ENCODE measurements at places on chromosomes 7 and 10.

DNA sequence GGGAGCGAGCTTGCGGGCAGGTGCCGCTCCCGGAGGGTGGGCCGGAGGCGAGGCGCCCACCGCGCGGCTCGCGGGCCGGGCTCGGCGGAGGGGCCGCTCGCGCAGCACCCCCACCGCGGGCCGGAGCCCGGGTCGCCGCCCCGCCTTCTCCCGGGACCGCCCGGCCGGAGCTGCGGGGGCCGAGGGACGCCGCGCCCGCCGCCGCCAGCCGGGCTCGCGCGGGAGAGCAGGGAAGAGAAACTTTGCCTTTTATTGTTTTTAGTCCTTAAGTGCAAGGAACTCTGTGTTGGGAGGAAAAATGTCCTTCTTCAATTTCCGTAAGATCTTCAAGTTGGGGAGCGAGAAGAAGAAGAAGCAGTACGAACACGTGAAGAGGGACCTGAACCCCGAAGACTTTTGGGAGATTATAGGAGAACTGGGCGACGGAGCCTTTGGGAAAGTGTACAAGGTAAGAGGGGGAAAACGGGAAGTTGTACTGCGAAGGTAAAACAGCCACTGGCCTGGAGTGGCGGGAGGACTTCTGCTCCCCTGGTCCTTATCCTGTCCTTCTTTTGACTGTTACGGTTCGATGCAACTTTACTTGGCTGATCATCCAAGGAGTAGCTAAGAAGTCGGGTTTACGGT lies 620 bp downstream of the SLK start:
- DNase-seq = no peak

GRCh38 chr7:30322271-30323005 lies 38.0 kb downstream of the ZNRF2 start:
- no peak for DNase-seq

GRCh38 chr7:83248000-83248399 lies 85.3 kb upstream of the PCLO start:
- DNase-seq = no peak

DNA sequence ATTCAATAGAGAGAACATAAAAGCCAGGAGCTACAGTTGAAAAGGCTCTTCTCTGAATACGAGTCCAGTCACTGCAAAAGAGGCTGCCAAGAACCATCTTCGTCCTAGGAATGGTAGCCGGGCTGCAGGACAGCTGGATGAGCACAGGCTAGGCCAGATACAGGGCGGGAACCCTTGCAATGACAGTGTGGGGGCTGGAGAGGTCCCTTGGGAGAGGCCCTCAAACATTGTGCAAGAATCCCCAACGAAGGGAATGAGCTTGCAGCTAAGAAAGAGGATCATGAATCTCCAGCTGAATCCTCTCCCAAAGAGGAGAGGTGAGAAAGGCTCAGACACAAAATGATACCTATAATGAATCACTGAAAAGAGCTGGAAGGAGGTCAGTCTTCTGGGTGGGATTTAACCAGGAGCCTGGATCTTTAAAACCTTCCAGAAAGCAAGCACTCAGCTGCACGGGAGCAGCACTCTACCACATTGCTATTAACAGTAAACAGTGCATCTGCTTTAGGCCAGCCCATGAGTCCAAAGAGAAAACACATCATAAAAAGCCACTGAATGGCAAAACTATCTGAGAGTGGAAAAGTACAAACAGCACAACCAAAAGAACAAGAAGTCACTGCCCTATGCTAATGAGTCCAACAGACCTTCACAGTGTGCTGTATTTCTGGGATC lies 287.9 kb downstream of the TNS3 start:
- no peak for DNase-seq

DNA sequence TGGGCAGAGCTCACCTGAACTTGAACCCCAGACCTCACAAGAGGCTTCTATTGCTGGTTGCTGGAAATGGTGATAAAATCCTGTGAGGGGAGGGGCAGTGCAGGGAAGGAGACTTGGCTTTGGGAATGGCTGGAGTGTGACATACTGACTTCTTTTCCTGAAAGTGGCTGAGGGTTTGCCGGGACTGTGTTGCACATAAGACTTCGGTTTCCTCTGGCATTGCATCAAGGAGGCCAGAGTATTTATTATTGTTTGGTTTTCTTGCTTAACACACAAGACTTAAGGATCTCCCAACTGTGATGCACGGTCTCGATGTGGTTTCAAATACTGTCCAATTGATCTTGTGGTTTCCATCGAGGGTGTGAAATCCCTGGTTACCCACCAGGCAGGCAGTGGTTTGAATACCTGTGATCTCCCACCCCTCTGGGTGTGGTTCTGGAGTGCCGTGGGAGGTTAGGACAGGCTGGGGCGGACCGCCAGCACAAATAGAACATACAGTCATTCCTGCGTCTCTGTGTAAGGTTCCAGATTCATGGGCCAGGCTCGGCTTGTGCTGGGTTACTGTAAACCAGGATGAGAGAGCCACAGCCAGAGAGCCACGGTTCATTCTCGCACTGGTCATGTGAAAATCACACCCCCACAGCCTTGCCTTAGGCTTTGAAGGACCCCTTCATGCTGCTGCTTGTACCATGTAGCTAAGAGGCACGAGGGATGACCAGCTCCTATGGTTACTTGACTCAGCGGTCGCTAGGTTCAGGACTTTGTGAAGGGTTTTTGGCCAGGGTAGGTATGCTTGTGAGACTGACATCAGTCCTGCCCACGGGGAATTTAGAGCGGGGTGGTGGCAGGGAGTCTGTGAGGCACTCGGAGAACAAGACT lies 39.2 kb downstream of the WBP1L start:
- no peak for DNase-seq

DNA sequence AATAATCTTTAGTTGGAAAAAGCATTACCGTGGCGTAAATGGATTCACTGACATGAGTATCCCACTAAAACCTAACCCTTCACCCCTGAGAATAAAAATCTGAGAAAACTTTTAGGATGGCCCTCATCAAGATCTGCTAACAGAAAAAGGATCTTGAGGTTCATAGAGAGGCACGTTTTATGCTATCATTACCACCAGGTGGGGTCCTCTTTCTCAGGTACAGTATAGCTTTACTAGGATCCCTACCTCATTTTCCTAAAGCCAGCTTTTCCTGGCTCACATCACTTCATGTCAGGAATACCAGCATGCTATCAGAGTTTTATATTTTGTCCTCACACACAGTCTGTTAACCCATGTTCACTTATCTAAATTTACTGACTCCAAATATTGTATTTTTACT lies 173.7 kb downstream of the POM121L12 start:
- no peak for DNase-seq

DNA sequence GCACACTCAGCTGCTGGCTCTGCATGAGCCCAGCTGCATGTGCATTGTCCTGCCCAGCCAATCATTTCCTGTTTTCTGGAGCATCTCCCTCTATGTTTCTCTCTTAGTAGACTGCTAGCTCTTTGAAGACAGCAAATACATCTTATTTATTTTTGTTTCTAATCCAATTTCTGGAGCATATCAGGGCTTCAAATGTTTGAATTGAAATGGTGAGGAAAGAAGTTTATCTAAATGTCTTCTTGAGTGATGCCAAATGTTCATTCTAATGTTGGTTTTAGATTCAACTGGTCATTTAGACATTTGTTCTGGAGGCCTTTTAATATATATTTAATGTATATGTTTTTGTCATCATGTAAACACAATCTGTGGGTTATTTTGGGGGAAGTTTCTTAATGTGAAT lies 141.9 kb downstream of the DNAJB9 start:
- no peak for DNase-seq

DNA sequence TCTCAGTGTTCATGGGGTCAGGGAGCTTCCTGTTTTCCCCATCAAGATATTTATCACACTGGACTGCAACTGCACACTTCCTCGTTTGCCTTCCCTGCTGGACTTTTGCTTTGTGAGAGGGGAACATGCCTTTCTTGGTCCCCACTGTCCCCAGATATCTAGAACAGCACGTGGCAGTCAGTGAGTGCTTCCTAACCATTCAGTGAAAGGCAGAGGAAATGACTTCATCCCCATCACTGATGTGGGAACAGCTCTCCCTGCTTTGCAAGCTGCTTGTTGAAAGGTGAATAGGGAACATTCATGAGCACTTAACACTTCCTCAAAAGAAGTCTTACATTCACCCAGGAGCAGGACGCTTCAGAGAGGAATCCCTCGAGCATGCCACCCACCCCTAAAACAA lies 135.4 kb downstream of the MYOF start:
- no peak for DNase-seq

DNA sequence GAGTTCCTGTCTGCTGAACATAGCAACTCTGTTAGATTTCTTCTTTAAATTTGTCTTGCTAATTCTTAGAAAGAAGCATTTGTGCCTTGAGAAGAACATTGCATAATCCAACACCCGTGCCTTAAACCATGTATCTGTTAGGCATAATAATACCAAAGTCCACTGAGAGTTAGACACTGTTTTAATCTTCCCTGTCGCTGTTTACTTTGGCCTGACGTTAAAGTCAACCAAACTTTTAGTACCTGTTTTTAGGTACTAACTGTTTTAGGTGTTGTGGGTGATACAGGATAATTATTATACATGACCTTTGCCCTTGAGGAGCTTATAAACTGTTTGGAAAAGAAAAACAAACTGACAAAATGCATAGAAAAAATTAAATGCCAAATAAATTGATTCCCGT lies 43.6 kb downstream of the KLHDC10 start:
- DNase-seq = no peak

GRCh38 chr10:122316224-122316884 lies 45.3 kb downstream of the BTBD16 start:
- no peak for DNase-seq

DNA sequence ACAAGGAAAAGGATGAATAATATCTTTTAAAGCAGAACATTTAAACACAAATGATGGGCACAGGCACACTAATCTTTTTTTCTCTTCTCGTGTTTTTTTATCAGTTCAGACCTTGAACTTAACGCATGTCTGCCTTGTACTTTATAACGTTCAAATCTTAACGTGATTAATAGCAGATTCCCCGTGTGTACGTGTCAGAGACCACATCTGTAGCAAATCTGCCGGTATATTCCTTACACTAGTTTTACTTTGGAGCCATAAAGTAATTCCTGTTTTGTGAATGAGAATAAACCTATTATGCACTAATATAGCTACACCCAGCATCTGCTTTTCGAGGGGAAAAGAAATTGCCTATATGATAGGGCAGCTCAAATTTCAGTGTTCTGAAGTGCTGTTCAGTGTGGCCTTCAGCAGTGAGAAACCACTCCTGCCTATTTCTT lies 166.0 kb upstream of the TCF7L2 start:
- no peak for DNase-seq

DNA sequence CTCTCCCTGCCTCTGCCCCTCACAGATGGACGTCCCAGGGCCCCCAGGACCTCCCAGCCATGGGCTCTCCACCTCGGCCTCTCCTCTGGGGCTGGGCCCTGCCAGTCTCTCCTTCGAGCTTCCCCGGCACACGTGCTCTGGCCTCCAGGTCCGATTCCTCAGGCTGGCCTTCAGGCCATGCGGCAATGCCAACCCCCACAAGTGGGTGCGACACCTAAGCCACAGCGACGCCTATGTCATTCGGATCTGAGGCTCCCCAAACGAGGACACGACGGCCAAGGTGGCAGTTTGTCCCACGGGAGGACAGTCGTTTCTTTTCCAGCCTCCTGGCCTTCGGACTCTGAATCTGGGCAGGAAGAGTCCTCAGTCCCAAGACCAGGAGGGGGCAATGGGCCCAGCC lies 5.2 kb downstream of the AP4M1 start:
- DNase-seq = no peak

GRCh38 chr10:43236176-43236850 lies 30.6 kb downstream of the RASGEF1A start:
- no peak for DNase-seq

DNA sequence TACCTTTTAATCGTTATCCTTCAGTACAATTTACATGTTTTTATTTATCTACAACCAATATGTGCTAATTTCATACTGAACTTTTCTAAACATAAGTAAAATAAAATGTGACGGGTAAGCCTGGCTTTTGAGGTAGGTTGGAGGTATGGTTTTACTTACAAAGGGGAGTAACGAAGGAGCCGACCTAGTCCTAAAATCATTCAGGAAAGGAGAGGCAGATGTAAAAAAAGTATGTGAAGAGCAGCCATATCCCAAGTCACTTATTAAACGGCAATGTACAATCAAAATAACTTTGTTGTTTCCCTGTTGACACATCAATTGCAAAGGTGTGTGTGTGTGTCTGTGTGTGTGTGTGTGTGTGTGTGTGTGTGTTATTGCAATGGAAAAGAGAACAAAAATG lies 351.3 kb downstream of the CRPPA start:
- no peak for DNase-seq

DNA sequence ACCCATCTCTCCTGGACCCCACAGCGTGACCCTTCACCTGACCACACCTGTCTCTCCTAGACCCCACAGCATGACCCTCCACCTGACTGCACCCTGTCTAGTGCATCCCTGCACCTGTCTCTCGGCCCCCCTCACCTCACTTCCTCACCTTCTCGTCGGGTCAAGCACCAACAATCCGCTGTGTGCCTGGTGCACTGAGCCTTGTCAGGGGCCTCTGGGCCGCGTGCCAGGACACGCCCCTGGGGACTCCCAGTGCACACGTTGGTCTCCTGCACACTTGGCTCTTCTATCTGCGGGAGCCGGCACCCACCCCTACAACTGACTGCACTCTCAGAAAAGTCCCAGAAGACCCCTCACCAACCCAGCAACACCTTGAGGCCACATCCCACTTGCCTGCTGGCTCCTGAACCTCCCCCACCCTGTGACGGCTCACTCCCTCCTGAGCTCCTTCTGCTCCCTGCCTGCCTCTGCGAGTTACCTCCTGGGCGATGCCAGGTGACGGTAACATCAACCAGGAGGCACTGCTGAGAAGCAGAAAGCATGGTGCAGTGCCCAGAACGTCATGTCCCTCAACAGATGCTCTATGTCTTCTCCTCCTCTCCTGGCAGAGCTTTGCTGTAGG lies 147.6 kb downstream of the DIP2C start:
- DNase-seq = no peak

DNA sequence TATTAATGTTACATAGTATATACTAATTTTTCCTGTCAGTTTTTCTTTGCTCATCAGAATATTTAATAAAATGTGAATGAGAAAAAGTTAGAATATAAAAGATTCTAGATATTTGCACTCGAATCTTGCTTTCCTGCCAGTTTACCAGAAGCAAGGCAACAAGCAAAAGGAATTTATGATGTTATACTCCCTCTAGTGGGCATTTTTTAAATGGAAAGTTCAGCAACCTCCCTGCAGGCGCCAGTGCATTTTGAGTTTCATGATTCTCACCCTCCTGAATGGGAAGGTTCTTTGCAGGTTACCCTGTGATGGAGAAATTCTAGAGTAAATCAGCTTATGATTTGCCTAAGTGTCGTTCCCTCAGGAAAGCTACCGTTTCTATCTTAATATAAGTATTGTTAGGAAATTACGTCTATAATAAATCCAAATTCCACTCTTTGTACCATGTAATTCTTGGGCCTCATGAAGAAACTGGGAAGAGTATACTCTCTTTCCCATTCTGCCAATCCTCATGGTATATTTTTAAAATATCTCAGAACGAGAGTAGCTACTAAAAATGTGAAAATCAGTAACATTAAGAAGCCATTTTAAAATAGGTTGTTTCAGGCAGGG lies 350.0 kb downstream of the CRPPA start:
- no peak for DNase-seq

GRCh38 chr10:44295644-44296241 lies 89.2 kb downstream of the CXCL12 start:
- no peak for DNase-seq

- DNase-seq = no peak
These were observed 9.4 kb upstream of the CALML5 start for GRCh38 chr10:5508786-5509185.

- DNase-seq = peak; percentile 15
These were observed 21.9 kb upstream of the CDCA7L start for GRCh38 chr7:21967598-21968003.

All from stimulated activated CD4-positive, alpha-beta T cell treated with anti-CD3 and anti-CD28 coated beads, Interleukin-2, amount 100 ng/mL, for 24 hours (primary cell).